ENCODE measurements at places on chromosomes 13 and 19.

DNA sequence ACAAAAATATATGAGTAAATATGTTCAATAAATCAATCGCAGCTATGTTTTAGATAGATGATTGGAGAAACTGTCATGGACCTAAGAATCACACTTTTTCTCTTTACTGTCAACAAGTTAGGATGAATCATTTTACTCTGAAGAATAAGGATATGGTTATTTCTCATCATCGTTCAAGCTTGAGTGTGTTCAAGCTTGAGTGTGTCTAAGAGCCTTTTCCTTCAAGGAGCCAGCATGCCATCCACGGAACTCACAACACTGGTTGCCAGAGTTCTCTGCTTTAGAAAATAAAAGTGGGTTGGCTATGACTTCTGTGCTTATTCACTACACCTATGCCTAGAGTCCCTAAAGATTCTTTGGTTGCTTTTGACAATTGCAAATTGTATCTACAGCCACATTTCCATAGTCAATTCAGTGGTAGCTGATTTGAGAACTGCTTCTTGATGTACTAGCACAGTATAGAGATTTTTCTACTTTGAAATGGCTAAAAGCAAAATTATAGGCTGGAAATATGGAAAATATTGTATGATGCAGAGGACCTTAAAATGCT is 58.1 kb upstream of the SCEL start:
- DNase-seq = no peak

GRCh38 chr13:112443995-112444311 is 67.8 kb downstream of the SPACA7 start:
- no peak for DNase-seq

- no peak for DNase-seq
Observed at GRCh38 chr13:29106651-29107050, 286.5 kb downstream of the MTUS2 start.

DNA sequence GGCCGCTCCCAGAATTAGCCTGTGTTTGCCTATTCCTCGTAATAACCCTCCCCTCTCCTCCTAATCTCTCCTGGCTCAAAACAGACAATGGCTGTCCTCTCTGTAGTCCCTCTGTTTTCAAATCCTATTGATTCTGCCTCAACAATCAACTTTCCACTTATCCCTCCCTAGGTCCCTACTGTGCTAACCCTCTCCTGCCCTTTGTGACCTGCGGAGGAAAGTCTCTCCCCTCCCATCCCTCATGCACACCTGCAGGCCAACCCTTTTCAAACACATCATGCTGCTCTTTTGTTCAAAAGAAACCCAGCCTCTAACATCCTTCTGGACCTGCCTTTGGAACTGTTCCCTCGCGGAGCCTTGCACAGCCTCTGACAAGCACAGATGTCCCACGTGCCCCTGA is 37.3 kb downstream of the CILP2 start:
- DNase-seq = no peak

GRCh38 chr13:99263126-99263785 is 5.1 kb upstream of the GPR18 start:
- DNase-seq = no peak

DNA sequence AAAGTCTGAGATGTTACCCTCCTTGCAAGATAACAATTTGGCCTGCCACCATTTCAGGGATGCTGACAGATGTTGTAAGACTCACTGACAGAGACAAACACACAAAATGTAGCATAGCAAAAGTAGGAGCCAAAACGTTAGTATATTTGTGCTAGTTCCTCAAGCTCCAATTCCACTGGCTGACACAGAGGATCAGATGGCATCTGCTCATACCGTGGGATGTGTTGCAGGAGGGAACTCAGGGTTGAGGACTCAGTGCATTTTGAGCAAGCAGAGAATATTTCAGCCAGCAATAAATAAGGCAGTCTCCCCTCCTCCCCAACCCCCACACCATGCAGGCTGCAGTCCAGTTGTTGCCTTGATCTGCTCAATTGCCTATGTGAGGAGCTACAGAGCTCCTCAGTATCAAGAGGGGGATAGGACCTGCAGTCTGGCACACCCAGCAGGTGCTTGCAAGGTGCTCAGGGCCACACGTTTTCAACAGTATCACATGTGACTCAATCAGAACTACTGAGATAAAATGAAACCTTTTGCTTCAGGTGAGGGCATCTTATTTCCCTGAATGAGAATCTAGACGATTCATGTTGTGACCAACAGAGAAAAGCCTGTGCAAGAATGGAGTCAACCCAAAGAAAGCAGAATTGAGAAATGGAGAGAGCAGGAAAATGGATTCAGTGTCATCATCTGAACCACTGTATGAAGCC is 23.6 kb upstream of the LRCH1 start:
- DNase-seq = no peak

- no peak for DNase-seq
Observed at GRCh38 chr19:30523791-30524190, 151.6 kb downstream of the ZNF536 start.

GRCh38 chr13:54387625-54388024 is 1359.0 kb downstream of the OLFM4 start:
- DNase-seq = no peak

DNA sequence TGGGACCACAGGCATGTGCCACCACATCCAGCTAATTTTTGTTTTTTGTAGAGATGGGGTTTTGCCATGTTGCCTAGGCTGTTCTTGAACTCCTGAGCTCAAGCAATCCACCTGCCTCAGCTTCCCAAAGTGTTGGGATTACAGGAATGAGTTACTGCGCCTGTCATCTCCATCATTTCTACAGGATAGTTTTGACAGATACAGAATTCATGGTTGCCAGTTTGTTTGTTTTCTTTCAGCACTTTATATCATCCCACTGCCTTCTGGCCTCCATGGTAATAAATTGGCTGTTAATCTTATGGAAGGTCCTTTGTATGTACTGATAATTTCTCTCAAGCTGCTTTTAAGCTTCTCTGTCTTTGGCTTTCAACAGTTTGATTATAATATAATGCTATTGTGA is 165.2 kb downstream of the RNF17 start:
- no peak for DNase-seq

DNA sequence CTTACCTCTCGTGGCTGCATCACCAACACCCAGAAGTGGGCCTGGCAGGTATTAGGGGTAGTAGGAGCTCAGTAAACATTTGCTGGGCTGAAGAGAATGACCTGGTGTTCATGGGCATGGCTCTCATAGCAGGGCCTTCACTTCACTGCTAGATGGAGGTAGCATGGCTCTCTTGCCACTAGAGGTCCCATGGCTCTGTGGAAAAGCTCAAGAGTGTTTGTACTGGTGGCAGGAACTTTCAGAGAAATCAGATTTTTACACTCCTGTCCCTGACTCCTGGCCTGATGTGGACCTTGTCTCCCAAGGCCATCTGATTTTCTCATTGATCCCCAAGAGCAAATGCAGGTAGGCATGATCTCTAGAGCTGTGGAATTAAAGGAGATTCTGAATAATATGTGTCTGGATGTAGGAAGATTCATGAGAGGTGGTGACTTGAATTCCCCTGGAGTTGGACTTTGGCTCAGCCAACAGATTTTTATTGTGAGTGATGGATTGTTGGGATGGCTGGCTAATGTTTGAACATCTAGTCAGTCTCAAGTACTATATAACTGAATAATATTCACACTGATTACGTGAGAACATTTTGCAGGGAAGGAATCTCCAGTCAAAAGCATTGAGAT is 5.7 kb downstream of the ZNF574 start:
- no peak for DNase-seq

DNA sequence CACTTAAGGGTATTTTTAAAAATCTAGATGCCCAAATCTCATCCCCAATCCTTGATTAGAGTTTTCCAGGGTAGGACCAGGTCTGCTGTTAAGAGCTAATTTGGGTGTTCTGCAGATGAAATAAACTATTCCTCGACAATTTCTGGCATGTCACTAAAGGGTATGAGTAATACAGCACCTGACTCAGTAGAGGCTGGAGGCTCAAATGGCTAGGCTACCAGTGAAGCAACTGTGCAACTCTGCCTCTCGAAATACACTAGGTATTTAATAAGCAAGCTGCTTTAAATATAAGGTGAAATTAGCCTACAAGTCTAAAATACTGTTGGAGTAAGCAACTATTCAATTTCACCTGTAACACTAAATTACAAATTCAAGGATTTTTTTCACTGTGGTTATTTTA is 1.5 kb downstream of the RNF6 start:
- DNase-seq = no peak

- DNase-seq = no peak
Observed at GRCh38 chr13:72745260-72745659, 17.5 kb downstream of the BORA start.

DNA sequence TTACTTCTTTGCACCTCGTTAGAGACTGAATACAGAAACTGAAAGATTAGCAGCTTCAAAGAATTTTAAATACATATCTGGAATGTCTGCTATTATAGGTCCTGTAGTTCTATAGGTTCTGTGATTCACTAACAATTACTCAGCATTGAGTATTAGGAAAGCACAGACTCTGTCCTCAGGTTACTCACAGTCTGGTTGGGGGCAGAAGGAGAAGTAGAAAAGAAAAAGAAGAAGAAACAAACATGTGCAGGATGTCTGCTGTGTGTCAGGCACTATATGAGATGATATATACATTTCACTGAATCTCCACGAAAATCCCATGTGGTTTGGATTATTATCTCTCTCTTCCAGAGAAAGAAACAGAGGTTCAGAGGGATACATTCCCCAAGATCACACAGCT is 40.1 kb downstream of the SERTM1 start:
- DNase-seq = no peak

DNA sequence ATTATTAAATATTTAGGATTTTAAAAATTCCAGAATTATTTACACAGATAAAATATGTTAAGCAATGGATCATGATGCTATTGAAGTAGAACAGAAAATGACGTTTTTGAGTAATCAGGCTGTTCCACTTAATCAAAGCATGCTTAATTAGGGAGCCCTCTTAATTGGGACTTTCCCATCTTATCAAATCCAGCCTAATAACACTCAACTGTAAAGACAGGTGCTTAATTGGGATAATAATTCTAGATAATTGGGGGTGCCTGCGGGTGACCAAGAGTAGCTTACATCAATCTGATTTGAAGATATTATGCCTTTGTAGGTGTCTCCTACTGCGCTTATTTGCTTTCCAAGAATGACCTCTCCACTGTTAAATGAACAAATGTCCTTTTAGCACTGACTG is 742.2 kb upstream of the SLITRK6 start:
- no peak for DNase-seq

DNA sequence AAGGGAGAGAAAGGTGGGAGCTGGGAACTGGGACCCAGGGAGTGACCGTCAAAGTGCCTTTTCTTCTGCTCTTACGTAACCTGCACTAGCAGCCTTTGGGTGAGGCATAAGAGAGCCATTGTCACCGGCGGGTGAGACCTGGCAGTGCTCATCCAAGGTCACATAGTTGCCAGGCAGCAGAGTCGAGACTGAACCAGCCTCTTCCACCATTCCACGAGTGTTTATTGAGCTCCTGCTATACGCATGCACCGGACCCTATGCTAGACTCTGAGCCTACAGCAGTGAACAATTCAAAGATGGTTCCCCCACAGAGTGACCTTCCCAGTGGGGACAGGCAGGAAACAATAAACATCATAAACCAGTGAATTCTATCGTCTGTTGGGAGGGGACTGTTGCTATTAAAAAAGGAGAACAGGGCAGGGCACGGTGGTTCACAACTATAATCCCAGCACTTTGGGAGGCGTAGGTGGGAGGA is 18.6 kb upstream of the STRN4 start:
- DNase-seq = no peak

Measured in thoracic aorta (tissue), 2 donors.